ENCODE measurements at places on chromosomes 11 and 22.

- DNase-seq: no peak
Observed at GRCh38 chr11:26947904-26948639, 45.8 kb upstream of the FIBIN start.

- DNase-seq: no peak
Observed at GRCh38 chr11:93686226-93686625, 24.7 kb downstream of the CEP295 start.

DNA sequence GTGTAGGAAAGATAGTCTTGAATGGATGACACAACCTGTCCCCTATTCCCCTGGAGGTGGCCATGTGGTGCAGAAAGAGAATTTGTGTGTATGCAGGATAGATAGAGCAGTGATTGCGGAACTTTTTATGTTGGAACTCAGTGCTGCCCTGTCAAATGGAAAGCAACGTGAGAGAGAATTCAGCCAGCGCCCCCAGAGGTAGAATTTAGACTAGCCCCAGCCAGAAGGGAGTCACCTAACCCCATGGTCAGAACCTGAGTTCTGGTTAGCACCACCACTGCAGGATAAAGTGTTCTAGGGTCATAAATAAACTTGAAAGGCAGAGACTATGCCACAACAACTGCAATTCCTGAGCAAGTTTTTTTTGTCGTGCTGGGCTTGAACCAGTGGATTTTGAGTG, 152.9 kb upstream of the GRIA4 start:
- DNase-seq: no peak

- no peak for DNase-seq
Observed at GRCh38 chr11:46914363-46914762, 4.0 kb downstream of the LRP4 start.

- DNase-seq: no peak
Observed at GRCh38 chr11:77167791-77168190, 39.7 kb downstream of the MYO7A start.

DNA sequence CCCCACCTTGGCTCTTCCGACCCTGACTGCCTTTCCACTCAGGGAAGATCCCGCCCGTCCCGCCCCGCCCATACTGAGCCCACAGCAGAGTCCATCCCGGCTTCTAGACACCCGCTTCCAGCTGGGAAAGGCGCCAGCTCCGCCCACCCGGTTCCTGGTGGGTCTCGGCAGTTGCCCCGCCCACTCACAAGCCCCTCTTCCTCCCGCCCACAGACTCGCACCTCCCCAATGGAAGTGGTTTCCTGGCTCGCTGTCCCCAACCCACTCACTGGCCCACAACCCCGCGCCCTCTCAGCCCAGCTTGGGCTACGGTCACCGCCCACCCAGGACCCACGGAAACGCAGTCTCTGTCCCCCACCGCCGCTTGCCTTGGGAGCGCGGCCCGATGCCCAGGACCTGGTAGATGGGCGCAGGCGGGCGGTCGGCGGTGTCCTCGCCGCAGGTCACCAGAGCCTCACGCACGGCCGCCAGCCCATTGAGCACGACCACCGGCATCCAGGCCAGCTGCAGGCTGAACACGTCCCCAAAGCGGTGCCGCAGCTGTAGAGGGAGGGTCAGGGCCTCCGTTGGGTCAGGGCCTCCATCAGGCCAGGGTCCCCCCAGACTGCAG, 22.2 kb upstream of the CYP2D6 start:
- DNase-seq: no peak

DNA sequence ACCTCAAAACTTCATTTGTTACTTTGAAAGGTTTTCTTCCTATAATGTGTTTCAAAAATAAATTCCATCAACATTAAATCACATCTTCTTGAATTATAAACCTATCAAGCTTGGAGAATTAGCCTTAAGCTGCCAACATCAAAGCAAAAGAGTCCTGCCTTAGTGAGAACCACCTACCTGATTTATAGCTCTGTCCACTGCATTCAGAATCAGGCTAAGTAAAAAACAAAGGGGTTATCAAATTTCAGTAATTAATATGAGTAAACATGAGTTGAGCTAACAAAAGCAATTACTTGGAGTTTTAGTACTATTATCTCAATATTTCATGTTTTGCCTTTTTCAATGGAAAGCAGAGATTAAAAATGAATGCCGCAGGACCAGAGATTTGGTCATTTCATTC, 73.9 kb downstream of the CADM1 start:
- no peak for DNase-seq

- no peak for DNase-seq
Observed at GRCh38 chr22:48146426-48146825, 1384.0 kb downstream of the TBC1D22A start.

All from hematopoietic multipotent progenitor cell treated with erythropoietin and hydrocortisone succinate and interleukin-3 and kit ligand, for 8 days (in vitro differentiated cells).